ENCODE measurements at places on chromosomes 4 and X.

DNA sequence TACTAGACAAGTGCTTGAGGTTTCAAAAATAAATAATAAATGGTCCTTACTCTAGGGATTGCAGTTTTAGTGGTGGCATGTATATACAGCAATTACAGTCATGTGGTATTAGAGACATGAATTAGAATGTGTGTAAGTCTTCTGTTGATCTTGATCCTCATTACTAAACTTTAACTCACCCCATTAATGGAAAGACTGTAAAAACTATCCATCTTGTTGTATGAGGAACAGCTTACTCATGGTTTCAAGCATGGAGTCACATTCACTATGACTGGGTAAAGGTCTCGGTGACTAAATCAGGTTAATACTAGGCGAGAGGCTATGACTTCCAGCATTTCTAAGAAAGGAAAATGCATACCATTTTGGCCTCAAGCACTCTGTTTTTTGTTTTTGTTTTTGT is 107.0 kb upstream of the HPGD start:
- no peak for DNase-seq

- no peak for DNase-seq
These were observed 70.6 kb downstream of the MGST2 start for GRCh38 chr4:139736274-139736660.

DNA sequence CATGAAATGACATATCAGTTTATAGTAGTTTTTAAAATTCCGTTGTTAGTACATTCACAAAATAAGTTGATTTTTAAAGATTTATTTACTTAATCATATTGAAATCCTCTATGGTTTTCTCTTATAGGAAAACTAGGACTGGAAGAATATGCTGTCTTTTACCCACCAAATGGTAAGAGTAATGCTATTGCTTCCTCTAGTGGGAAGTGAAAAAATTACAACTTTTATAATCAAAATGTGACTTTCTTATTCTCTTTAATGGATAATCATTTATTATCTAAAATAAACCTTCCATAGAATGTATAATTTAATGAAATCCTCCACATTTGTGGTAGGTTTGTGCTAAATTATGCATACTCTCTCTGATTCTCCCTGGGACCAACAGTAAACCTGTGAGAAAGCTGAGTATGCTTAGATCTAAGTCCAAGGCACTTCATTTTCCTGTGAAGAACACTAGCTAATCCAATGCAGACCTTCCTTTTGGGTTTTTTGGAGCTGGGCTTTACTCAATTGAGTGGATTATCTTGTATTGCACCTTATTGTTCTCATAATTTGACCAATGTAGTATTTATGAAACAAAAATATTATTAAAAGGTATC is 136.2 kb downstream of the TBC1D19 start:
- no peak for DNase-seq

DNA sequence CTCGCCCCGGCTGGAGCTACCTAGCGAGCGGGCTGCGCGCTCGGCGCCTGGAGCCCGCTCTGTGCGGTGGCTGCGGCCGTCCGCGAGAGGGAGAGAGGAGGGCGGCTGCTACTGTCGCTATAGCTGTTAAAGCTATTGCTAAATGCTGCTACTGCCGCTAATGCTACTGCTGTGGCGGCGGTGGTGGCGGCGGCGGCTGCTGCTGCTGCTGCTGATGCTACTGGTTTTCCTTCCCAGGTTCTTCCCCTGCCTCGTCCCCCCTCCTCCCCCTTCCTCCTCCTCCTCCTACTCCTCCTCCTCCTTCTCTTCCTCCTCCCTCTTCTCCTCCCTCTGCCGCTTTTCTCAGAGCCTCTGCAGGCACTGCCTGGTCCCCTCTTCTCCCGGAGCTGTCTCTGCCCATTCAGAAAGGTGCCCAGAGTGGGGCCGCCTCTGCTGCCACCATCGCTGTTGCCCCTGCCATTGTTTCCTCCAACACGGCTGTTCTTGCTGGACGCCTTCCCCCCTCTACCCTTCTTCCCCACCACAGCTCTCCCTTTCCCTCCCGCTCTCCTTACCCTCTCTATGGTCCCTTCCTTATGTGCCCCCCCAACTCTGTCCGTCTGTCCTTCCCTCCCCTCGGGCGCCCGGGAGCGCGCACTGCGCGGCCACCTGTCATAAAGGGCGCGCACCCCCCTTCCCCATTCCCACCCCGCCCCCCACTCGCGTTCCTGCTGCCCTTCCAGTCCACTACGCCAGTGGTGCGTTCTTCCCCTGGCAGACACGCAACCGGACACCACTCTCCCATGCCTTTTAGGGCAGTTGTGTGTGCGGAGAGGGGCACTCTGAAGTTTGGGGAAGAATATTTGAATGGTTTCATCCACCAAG is at the start of gene NEXMIF:
NEXMIF (minus strand) TSS at position 228 of the 864 bp plus-strand sequence.
- no peak for DNase-seq

DNA sequence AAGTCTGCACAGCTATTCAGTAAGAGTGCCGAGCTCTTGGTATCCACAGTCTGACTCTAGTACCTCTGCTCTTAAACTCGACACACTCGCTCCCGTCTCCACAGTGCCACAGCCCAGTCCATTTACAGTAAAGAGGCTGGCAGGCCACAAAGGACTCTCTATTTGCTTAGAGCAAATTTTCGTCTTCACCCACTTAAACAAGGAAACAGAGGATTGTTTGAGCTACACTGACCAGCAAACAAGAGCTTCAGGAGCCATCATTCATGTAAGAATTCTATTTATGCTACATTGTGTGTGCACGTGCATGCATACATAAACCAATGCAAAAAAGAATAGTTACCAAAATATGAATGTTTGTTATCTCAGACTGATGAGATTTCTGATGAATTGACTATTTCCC is 290.2 kb downstream of the USP46 start:
- no peak for DNase-seq

DNA sequence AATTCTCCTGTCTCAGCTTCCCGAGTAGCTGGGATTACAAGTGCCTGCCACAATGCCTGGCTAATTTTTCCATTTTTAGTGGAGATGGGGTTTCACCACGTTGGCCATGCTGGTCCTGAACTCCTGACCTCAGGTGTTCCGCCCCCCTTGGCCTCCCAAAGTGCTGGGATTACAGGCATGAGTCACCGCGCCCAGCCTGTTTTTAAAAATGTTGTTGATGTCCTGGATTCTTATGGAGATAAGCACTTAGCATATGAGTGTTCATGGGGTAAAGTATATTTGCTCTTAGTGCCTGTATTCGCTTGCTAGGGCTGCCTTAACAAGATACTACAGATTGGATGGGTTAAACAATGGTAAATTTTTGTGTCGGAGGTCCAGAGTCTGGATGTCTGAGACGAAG is 91.7 kb downstream of the CEP44 start:
- no peak for DNase-seq

DNA sequence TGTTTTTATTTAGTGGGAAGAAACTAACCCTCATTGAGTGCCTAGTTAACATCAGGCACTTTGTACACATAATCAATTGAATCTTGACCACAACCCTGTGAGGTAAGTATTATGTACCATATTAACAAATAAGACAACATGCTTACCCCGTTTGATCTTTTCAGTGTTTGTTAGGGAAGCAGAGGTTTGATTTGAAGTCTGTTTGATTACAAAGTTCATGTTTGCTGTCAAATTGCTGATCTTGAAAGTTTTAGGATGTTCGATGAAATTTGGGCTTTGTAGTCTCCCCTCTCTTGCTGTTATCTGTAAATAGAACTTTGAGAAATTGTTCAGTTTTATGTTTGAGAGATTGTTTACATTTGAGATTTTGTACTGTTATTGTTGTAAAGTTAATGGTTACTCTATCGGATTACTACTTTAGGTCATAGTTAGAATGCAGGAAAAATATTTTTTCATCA is 13.4 kb upstream of the ADH4 start:
- DNase-seq: no peak

GRCh38 chr4:154044108-154044531 is 255.2 kb upstream of the SFRP2 start:
- DNase-seq: no peak

DNA sequence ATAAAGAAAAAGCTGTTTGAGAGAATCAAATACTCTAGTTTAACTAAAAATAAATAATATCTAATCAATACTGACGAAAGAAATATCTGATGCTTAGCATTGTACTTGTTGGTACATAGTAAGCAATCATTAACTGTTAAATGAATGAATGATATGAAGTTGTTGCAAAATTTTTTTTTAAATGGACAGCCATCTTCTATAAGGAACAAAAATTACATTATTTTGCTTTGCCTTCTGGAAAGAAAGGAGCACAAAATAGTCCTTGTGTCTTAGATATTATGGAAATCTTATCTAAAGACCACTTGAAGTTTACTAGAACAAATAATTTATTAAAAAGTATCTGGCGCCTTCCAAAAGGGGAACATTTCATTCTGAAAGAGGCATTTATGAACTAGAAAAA is 4.5 kb downstream of the NFKB1 start:
- DNase-seq: no peak

DNA sequence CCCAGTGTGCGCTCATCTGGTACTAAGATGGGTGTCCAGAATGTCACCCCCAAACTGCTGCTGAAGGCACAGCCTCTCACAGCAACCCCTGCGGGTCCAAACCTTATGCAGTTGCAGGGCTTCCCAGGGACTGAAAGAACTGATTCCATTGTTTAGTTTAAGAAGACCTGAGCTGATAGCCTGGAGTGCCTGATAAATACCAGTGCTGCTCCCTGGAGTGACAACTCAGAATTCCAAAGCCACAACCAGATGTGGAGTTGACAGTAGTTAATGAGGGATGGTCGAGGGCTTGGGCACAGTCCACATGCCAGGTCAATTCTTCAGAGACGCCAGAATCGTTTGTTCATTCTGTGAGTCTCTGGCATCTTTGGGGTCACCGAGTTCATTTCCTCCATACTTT is 71.2 kb downstream of the LNX1 start:
- DNase-seq: no peak

All from stimulated activated CD4-positive, alpha-beta T cell treated with anti-CD3 and anti-CD28 coated beads, TNF-alpha, amount 100 ng/mL, for 24 hours (primary cell).